PC-3 (cell line): ENCODE measurements at places on chromosomes 1 and 21. TPM values are rescaled to one million over a fixed set of nuclear protein-coding genes. Genes with fewer than 3 reads are reported as not detected.

ROR1 gene
- 16.5 and 22.6 TPM in 2 replicates for total RNA-seq

PLA2G2E gene
- not detected in 2 replicates for total RNA-seq

DNA sequence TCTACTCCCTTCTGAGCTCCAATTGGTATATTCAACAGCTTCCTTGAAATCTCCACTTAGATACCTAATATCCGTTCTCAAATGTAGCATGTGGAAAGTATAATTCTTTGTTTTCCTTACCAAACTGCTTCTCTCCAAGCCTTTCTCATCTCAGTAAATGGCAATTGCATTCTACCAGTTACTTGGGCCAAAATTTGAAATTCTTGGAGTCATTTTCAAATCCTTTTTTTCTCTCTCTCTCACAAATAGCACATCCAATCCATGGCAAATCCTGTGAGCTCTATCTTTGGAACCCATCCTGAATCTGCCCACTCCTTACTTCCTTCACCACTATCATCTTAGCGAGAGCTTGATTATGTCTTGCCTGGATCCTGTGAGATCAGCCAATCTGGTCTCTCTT is 39.3 kb upstream of the SLC35F3 start:
- no peaks in the 10 kb centered on the region for H3K36me3 ChIP-seq
- H3K27ac ChIP-seq: no peak overlapping the region
- no peaks in the 10 kb centered on the region for H3K27me3 ChIP-seq

DNA sequence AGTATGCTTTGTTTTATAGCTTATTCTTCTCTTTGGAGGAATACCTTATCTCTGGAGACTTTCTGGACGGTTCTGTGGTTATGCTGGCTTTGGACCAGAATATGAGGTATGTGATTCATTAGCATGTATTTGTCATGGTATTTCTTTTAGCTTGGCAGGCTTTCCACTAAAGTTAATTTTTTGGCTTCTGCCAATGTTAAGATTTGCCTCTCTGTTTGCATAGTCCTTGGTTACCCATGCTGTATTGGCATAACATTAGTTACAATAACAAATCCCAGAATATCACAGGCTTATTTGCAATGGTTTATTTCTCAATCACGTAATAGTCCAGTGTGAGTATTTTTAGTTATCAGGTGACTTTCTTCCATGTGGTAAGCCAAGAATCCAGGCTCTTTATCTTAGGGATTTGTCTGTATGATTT is 9.7 kb downstream of the ZMPSTE24 start:
- peak overlapping the region; percentile 81 for H3K27ac ChIP-seq
- peaks cover 56% of the 10 kb centered on the region for H3K36me3 ChIP-seq
- peak; percentile 83 for DNase-seq
- H3K4me1 ChIP-seq: peaks cover 14% of the 10 kb centered on the region

GRCh38 chr1:202234331-202235002 is 40.9 kb downstream of the LGR6 start:
- no peak overlapping the region for H3K4me3 ChIP-seq
- peaks cover 13% of the 10 kb centered on the region for H3K4me1 ChIP-seq
- no peak for DNase-seq
- no peak overlapping the region for H3K27ac ChIP-seq
- no peaks in the 10 kb centered on the region for H3K36me3 ChIP-seq

DNA sequence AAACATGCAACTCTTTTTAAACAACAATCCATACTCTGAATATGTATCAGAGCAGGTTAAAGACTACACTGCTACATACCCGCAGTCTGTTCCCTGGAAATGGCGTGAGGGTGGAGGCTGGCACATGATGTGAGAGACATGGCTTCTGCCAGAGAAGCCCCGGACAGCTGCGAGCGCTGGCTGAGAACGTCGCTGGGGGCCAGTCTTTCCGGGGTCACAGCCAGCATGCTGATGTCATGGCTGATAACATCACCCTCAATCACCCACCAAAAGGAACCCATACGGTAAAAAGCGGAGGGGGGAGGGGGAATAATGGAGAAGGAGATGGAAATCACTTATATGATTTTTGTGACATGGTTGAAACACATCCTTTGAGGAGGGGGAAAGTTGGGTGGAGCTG is 29.1 kb downstream of the C1orf198 start:
- no peaks in the 10 kb centered on the region for H3K36me3 ChIP-seq
- no peak overlapping the region for H3K27ac ChIP-seq
- no peak for DNase-seq

DNA sequence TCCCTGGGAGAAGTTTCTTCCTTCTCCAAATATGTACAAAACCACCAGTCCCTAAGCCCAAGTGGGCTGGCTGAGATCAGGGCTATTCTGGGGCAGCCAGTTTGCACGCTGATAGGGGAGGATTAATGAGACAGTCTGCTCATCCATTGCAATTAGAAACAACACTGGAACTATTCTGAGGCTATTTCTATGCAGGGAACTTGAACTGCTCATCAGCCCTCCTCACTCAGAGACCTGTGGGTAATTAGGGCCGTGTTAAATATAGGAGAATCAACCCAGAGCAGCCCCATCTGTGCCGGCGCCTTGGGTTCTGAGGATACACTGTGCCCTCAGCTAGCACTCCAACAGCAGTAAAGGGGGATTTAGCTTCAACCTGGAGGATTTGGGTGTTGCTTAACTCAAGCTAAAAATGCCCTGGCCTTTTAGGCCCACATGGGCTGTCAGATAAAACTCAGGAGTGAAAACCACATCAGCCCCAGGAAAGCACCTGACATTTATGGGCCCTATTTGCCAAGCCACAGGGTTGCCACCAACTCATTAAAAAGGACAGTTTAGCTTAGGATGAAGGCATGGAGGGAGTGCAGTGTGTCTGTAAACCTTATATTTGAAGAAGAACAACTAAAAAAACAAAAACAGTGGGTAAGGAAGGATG is 53.9 kb downstream of the DUSP10 start:
- no peaks in the 10 kb centered on the region for H3K27me3 ChIP-seq
- no peak overlapping the region for H3K27ac ChIP-seq
- no peaks in the 10 kb centered on the region for H3K4me1 ChIP-seq
- DNase-seq: no peak
